ENCODE measurements at places on chromosomes 3 and 15. TPM values are rescaled to one million over a fixed set of nuclear protein-coding genes. Genes with fewer than 3 reads are reported as not detected.

- H3K36me3 ChIP-seq = no peaks in the 10 kb centered on the region
- no peaks in the 10 kb centered on the region for H3K27me3 ChIP-seq
- H3K27ac ChIP-seq = no peak overlapping the region
- H3K4me1 ChIP-seq = no peaks in the 10 kb centered on the region
- DNase-seq = no peak
Measured at GRCh38 chr3:161016417-161017313, 88.5 kb downstream of the B3GALNT1 start.

GRCh38 chr3:39990532-39990931, 181.1 kb downstream of the MYRIP start:
- DNase-seq = no peak
- no peaks in the 10 kb centered on the region for H3K27me3 ChIP-seq
- H3K27ac ChIP-seq = no peak overlapping the region
- H3K4me3 ChIP-seq = no peak overlapping the region
- no peaks in the 10 kb centered on the region for H3K4me1 ChIP-seq

DNA sequence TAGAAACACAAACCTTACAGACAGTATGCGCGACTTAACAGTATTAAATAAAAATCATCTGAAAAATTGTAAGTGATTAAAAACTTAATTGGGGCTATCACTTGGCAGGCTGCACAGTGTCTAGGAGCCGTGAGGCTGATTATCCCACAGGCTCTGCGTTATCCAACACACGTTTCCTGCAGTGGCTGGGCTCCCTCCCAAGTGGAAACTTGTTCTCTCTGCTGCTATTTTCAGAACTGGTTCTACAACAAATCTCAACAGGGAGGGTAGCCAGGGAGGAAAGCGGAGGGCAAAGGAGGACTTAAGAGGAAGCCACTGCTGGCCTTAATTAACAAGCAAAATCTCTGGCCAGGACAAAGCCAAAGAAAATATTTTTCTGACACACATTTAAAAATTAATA, 555.2 kb downstream of the MAGI1 start:
- DNase-seq = no peak
- H3K36me3 ChIP-seq = no peaks in the 10 kb centered on the region
- no peak overlapping the region for H3K4me3 ChIP-seq
- H3K27ac ChIP-seq = no peak overlapping the region
- H3K4me1 ChIP-seq = no peaks in the 10 kb centered on the region

GRCh38 chr15:63815796-63816533, 17.8 kb downstream of the HERC1 start:
- no peak overlapping the region for H3K27ac ChIP-seq
- H3K4me1 ChIP-seq = peaks cover 69% of the 10 kb centered on the region
- DNase-seq = no peak
- no peaks in the 10 kb centered on the region for H3K27me3 ChIP-seq
- no peak overlapping the region for H3K4me3 ChIP-seq

- H3K36me3 ChIP-seq = no peaks in the 10 kb centered on the region
- no peaks in the 10 kb centered on the region for H3K27me3 ChIP-seq
- H3K4me1 ChIP-seq = no peaks in the 10 kb centered on the region
- no peak for DNase-seq
Measured at GRCh38 chr3:124347418-124347817, 355.5 kb upstream of the ROPN1 start.

ATOSA gene
- 17.1 TPM for total RNA-seq

DNA sequence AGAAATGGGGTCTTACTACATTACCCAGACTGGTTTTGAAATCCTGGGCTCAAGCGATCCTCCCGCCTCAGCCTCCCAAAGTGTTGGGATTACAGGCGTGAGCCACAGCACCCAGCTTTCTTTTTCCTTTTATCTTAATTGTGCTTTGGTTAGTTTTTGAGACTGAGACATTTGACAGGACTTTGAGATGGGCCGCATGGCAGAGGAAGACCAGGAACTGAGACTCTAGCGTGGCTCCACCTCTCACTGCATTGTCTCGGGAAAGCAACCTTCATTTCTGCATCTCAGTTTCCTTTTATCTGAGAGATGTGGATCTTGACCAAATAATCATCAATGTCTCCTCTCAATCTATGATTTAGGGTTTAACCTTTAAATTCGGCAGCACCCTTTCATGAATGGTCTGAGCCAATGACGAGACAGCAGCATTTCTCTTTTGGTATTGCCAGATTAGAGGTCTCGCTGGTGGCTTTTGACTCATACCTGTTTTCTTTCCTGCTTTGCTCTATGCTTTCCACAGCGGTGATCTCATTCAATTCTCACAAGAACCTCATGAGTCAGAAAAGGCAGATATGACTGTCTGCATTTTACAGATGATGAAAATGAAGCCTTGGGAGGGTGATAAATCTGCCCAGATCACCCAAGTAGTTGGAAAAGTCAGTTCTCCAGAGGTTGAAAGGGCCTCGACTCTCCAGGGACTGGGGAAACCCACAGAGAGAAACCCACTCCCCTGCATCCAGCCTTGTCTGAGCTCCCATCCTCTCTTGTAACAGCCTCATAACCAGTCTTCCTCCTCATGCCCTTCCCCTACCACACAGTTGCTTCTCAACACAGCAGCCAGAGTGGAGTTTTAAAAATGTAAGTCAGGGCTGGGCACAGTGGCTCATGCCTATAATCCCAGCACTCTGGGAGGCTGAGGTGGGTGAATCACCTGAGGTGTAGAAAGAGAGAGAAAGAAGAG, 84.8 kb upstream of the FOXB1 start:
- no peak overlapping the region for H3K4me3 ChIP-seq
- H3K4me1 ChIP-seq = peaks cover 11% of the 10 kb centered on the region
- no peak for DNase-seq
- no peaks in the 10 kb centered on the region for H3K27me3 ChIP-seq
- H3K27ac ChIP-seq = no peak overlapping the region

MLF1 gene
- total RNA-seq = 3.8 TPM

All from CD8-positive, alpha-beta memory T cell (primary cell).